ENCODE measurements at places on chromosomes 5 and 9. TPM values are rescaled to one million over a fixed set of nuclear protein-coding genes. Genes with fewer than 3 reads are reported as not detected.

TNC gene
- 1,310 TPM for total RNA-seq

SH3RF2 gene
- 1.5 TPM for total RNA-seq

TAF11L3 gene
- total RNA-seq, result not detected

OCLN gene
- 0.81 TPM for total RNA-seq

PRR7 gene
- 14.6 TPM for total RNA-seq

PRDM9 gene
- not detected for total RNA-seq

CCDC171 gene
- 2.4 TPM for total RNA-seq

FAM78A gene
- total RNA-seq, result 0.73 TPM

CTSV gene
- total RNA-seq, result not detected

PHPT1 gene
- 49.8 TPM for total RNA-seq

NMUR2 gene
- not detected for total RNA-seq

CDHR2 gene
- not detected for total RNA-seq

ENTPD8 gene
- not detected for total RNA-seq

TOR4A gene
- 4.9 TPM for total RNA-seq

SEMA6A gene
- 1.1 TPM for total RNA-seq
